Pulmonary artery endothelial cell (primary cell): ENCODE measurements at places on chromosomes 12 and 14. TPM values are rescaled to one million over a fixed set of nuclear protein-coding genes. Genes with fewer than 3 reads are reported as not detected.

TAC3 gene
- not detected in 2 replicates for total RNA-seq

HOXC12 gene
- not detected in 2 replicates for total RNA-seq

PTGDR gene
- total RNA-seq = not detected in 2 replicates

MEG3 gene
- total RNA-seq = 0.86 and 1.5 TPM in 2 replicates

C14orf180 gene
- not detected in 2 replicates for total RNA-seq

HCAR2 gene
- not detected in 2 replicates for total RNA-seq

ARG2 gene
- total RNA-seq = 35.9 and 54.9 TPM in 2 replicates

PPFIA2 gene
- total RNA-seq = 0.40 TPM in 1 of 2 replicates, not detected in the other

- no peak for DNase-seq
These were observed 24.4 kb upstream of the TC2N start for GRCh38 chr14:91891721-91892220.

DNA sequence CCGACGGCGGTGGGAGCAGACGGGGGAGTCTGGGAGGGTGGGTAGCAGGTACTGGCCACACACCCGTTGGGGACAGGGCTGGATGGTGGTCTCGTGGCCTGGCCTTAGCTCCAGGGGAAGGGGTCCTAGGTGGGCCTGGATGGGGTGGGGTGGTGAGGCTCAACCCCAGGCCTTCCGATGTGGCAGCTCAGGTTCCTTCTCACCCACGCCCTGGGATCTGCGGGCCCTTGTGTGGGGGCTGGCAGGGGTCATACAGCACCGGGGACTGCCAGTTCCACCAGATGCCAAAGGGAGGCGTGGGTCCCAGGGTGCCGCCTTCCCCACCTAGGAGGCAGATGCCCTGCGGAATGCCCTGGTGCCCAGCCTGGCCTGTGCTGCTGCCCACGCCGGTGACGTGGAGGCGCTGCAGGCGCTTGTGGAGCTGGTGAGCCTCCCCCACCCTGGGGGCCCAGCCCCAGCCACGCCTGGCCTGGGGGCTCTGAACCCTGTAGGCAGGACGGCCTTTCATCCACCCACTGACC lies 21.0 kb downstream of the ASPG start:
- no peak for DNase-seq

- DNase-seq = no peak
These were observed 76.1 kb downstream of the OTOGL start for GRCh38 chr12:80175307-80175930.

GRCh38 chr14:99425272-99425681 lies 55.4 kb downstream of the SETD3 start:
- DNase-seq = no peak

- DNase-seq = no peak
These were observed 24.1 kb downstream of the NUP37 start for GRCh38 chr12:102095677-102096263.

GRCh38 chr14:104665657-104666522 lies 23.5 kb upstream of the INF2 start:
- no peak for DNase-seq

DNA sequence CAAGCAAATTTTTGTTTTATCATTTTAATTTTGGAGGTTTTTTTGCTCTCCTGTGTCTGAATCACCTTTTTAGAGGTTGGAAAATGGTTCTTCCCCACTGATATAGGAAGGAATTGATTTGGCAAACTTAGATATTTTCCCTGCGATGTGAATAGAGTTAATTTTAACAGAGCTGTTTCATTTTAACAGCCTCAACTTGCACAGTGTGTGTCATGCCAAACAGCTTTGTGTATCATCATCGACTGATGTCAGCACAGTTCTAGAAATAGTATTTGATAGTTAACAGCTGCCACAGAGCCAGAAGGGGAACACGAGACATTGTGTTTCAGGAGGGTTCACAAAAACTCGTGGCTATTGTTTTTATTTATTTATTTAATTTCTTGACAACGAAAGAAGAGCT lies 243.1 kb upstream of the FOXN3 start:
- DNase-seq = no peak

GRCh38 chr12:131054345-131055092 lies 100.8 kb downstream of the ADGRD1 start:
- no peak for DNase-seq

- DNase-seq = no peak
These were observed 87.6 kb upstream of the EGLN3 start for GRCh38 chr14:34038358-34039057.

GRCh38 chr12:22377731-22378496 lies 43.4 kb upstream of the ST8SIA1 start:
- no peak for DNase-seq

GRCh38 chr14:37566811-37567371 lies 28.2 kb downstream of the FOXA1 start:
- DNase-seq = peak; percentile 22

DNA sequence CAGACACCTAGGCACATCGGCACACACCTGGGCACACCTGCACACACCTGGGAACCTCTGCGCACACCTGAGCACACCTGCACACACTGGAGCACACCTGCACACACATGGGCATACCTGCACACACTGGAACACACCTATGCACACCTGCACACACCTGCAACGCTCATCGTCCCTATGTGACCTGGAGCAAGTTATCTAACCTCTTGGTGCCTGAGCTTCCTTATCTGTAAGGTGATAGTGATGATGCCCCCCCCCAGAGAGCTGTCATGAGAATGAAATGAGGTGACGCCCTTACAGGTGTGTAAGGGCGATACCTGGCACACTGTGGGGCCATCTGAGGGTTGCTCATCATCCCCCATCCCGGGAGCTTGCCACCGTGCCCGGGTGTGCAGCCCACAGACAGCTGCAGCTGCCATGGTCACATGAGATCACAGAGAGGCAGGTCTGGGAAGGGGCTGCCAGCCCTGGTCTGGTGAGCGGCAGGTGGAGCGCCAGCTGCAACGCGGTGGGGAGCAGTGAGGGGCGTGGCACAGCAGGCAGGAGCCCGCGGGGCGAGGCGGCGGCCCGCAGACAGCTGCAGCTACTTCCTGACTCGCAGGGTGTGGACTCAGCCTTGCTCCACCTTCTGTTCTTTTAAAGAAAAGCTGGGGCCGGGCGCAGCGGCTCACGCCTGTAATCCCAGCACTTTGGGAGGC lies 59.9 kb upstream of the FBRSL1 start:
- no peak for DNase-seq

DNA sequence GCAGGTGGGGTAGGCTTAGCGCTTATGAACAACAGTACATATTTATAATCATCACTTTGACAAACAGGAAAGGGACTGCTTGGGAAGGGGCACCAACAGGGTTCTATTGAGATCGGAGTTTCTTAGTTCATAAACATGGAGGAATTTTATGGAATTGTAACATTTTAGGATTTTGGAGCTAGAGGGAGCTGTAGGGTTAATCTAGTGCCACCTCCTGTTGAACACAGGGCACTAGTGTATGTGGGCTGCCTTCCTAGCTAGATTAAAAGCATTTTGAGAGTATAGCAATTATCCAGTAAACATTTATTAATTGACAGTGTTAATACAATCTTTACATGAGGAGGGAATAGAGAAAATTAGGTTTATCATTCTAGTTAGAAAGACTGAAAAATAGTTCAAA lies 23.1 kb upstream of the TBC1D30 start:
- no peak for DNase-seq

DNA sequence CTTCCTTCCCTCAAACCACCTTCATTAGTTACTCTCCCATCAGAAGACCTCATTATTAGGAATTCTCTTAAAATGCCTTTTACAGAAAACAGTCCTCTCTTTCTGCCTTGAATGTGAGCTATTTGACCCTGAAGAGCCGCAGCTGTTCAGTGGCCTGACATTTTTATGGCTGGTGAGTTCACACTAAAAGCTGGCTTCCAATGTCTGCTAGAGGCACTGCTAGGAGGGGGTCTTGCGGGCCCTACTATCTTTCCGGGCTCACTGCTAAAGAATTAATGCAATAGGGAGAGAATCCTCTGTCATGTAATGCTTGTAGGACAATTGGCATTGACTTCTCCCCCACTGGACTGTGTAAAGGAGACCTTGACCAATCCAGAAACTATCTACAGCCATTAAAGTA lies 87.7 kb downstream of the GPR135 start:
- no peak for DNase-seq

DNA sequence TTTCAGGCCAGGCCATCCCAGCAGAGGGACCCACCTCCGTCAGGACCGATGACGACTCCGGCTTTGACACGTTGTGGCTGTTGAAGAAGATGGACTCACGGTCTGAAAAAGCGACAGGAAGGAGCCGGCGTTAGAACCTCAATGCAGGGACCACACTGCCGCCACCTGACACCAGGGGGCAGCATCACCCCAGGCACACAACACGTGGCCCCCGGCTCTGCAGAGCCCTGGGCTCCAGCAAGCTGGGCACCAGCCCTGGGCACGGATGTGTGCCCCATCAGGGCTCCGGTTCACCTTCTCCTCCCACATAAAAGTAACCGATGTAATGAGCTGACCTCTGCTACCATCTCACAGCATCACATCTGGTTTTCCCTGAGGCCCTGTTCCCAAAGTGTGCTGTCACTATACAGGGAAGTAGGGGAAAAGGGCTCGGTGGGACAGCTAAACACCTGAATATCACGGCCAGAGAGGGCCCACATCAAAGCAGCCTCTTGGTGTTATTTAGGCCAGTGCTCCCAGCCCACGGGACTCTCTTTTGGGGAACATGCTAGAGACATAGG lies 29.0 kb downstream of the CHGA start:
- DNase-seq = peak; percentile 19

- no peak for DNase-seq
These were observed 5.0 kb downstream of the CARMIL3 start for GRCh38 chr14:24056800-24057184.

- no peak for DNase-seq
These were observed 33.0 kb upstream of the FGF23 start for GRCh38 chr12:4412465-4412864.

DNA sequence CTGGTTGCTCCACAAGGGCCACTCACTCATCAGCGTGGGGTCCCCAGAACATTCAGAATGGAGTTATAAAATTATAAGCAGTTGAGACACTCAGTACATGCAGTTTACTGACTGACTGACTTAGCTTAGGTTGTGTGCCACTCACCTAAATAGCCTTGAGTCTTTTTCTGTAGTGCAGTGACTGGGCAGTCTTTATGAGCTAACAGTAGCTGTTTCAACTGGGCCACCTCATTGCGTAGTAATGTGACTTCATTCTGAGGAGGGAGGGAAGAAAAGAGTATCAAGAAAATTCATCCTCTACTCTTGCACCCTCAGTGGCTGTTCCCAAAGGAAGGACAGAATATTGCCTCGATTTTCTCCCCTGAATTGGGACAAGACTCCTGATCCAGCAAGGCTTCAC lies 15.8 kb upstream of the NPFF start:
- DNase-seq = no peak

DNA sequence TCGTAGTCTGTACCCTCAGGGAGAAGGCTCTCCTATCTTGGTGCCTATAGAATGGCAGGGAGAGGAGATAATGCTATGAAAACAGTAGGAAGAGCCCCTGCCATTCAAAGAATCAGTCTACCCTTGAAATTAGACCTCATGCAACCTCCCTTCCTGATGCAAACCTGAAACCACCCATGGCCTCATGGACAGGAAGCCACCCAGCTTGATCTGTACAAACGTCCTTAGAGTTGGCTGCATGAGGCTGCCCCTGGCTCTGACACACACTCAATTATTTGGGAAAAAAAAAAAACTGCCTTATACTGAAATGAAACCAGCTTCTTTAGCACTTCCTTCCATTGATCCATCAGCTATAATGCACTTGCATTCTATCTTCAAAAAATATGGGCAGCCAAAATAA lies 116.6 kb upstream of the BCL2L14 start:
- DNase-seq = no peak

DNA sequence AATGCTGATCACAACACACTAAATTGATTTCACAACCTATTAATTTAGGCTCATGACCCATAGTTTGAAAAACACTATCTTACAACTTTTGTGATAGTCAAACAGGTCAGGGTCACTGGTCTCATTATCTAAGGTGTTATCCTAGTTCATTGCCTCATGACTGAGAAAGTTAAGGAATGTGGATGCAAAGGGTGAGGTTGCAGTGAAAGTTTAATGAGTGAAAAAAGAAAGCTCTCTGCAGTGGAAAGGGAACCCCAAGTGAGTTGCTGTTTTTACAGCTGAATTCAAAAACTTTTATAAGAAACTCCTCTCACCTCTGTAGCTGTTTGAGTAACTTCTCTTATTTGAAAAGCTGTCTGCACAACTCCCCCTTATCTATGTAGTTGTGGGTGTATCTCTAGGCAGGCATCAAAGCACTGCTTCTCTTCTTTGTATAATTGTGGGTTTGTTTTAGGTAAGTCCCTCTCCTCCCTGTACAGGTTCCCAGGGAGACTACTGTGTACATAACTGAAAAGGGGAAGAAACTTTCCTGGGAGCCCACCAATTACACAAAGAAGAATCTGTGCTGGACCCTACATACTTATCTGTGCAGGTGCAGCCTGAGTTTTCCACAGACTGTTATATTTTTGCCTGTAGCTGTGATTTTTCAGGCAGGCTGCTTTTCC lies 18.9 kb downstream of the DNAL1 start:
- no peak for DNase-seq

- DNase-seq = no peak
These were observed 42.8 kb upstream of the DDHD1 start for GRCh38 chr14:53195949-53196348.

DNA sequence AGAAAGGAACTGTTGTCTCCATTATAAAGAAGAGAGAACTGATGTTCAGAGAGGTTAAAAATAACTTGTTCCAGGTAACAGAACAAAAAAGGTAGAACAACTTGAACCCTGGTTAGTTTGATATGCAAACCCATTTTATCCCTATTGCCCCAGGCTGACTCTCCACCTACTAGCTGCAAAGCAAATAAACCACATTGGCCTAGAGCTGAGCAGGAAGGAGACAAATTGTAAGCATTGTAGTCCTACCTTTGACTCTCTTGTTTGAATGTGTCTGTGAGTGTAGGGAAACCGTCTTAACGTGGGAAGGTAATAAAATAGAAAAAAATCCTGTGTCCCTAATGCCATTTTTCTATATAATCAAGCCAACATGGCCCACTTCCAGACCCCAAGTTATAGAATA lies 126.4 kb downstream of the CCER1 start:
- no peak for DNase-seq

- DNase-seq = no peak
These were observed 47.1 kb downstream of the NCOR2 start for GRCh38 chr12:124520265-124520701.
